ENCODE measurements at places on chromosomes 12 and 14. TPM values are rescaled to one million over a fixed set of nuclear protein-coding genes. Genes with fewer than 3 reads are reported as not detected.

HSPB8 gene
- total RNA-seq: 22.7 TPM

MUCL1 gene
- total RNA-seq: not detected

GUCY2C gene
- not detected for total RNA-seq

PHLDA1 gene
- total RNA-seq: 11.9 TPM

BBOF1 gene
- total RNA-seq: 2.9 TPM

DNA sequence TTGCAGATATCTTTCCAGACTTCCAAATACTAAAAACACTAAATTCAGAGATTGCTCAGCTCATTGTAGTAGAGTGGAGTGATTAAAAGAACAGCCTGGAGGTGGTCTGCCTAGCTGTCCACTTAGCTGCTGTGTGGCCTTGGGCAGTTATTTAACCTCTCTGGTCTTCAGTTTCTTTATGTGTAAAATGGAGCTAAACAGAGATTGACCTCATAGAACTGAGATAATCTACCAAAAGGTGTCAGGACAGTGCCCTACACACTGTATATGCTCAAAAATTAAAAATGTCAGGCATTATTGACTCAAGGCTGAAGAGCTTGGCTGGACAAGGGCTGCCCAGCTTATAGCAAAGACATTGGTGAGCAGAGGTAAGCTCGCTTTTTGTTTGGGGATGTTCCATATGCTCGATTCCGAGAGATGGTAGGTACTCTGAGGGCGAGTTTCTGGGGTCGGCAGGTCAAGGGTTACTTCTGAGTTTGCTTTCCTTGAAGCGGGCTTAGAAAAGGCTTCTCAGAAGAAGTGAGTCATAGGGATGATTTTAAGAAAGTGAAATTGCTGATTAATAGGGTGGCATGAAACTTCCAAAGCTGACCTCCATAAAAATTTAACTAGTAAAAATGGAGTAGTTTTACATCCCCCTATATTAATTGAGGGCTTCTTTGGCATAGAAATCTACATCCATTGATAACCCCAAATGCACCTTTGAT is 107.5 kb downstream of the GPATCH2L start:
- H3K36me3 ChIP-seq: no peaks in the 10 kb centered on the region

DNA sequence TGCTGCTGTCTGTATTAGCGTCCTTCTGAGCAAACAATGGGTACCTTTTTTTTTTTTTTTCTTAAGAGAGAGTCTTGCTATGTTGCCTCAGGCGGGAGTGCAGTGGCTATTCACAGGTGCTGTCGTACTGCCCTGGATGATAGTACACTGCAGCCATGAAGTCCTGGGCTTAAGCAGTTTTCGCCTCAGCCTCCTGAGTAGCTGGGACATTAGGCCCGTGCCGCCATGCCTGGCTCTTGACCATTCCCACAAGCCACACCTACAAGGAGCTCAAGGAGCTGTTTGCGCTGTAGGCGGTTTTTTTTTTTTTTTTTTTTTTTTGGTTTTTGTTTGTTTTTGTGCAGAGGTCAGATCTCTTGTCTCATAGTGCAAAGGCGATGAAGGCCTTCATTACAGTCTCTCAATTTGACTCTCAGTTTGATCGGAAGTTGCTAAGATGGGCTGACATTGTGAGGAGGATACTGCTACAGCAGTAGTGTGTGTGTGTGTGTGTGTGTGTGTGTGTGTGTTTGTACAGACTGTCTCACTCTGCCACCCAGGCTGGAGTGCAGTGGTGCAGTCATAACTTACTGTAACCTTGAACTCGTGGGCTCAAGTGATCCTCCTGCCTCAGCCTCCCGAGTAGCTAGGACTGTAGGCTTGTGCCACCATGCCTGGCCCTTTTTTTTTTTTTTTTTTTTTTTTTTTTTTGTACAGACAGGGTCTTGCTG is 34.2 kb downstream of the TRAF3 start:
- no peak overlapping the region for H3K4me3 ChIP-seq
- no peaks in the 10 kb centered on the region for H3K36me3 ChIP-seq

- H3K27me3 ChIP-seq: no peaks in the 10 kb centered on the region
- no peaks in the 10 kb centered on the region for H3K36me3 ChIP-seq
- no peak overlapping the region for H3K4me3 ChIP-seq
- DNase-seq: no peak
Measured at GRCh38 chr14:99391671-99392070, 89.0 kb downstream of the SETD3 start.

- no peak overlapping the region for H3K4me3 ChIP-seq
- no peaks in the 10 kb centered on the region for H3K4me1 ChIP-seq
- no peaks in the 10 kb centered on the region for H3K27me3 ChIP-seq
- peaks cover 8% of the 10 kb centered on the region for H3K36me3 ChIP-seq
Measured at GRCh38 chr14:102501751-102502315, 7.7 kb downstream of the ANKRD9 start.

- DNase-seq: no peak
- H3K27ac ChIP-seq: no peak overlapping the region
- H3K27me3 ChIP-seq: no peaks in the 10 kb centered on the region
- H3K36me3 ChIP-seq: no peaks in the 10 kb centered on the region
Measured at GRCh38 chr12:730550-730949, 21.8 kb upstream of the WNK1 start.

DNA sequence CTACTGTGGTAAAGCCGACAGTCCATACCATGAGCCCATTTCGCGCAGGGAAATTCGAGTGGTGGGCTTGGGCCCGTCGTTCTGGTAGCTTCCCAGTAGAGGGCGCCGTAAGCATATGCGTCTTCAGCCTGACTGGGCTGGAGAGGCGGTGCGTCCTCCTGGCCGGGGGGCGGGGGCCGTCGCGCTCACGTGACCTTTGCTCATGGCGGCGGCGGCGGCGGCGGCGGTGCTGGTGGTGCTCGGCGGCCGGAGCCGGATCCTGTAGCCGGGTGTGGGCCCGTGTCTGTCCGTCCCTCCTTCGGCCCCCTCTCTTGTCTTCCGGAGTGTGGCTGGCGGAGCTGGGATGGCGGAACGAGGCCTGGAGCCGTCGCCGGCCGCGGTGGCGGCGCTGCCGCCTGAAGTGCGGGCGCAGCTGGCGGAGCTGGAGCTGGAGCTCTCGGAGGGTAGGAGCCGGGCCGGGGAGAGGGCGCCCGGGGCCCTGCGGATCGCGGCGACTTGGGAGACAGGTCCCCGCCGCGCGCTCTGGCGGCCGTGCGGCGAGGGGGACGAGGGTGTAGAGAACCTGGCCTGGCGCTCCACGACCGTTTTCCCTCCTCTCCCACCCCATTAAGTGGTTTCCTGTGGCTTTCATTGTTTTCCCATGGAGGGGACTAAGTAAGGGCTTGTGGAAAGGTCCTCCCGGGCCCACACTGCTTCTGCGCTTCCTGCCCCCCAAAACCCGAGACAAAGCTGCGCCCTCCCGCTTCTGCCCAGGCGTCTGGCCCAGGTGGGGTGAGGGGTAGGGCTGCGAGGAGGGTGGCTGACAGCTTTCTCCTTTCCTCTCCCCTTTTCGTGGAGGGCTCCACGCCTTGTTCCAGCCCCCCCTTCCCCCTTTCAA is at the start of gene DIP2B:
Gene DIP2B, plus strand, starts transcription at position 188 of the 877 bp plus-strand sequence. Its CDS starts 156 bp downstream, at position 344.
- no peaks in the 10 kb centered on the region for H3K27me3 ChIP-seq
- H3K36me3 ChIP-seq: no peaks in the 10 kb centered on the region
- peaks cover 42% of the 10 kb centered on the region for H3K4me1 ChIP-seq
- peak; percentile 96 for DNase-seq
- H3K4me3 ChIP-seq: peak within 1 kb of the TSS; percentile 90
- peak within 1 kb of the TSS; percentile 91 for H3K27ac ChIP-seq

GRCh38 chr14:104293851-104294627 is 155.7 kb downstream of the KIF26A start:
- H3K4me1 ChIP-seq: peaks cover 20% of the 10 kb centered on the region
- no peaks in the 10 kb centered on the region for H3K36me3 ChIP-seq
- H3K4me3 ChIP-seq: no peak overlapping the region
- no peak overlapping the region for H3K27ac ChIP-seq

DNA sequence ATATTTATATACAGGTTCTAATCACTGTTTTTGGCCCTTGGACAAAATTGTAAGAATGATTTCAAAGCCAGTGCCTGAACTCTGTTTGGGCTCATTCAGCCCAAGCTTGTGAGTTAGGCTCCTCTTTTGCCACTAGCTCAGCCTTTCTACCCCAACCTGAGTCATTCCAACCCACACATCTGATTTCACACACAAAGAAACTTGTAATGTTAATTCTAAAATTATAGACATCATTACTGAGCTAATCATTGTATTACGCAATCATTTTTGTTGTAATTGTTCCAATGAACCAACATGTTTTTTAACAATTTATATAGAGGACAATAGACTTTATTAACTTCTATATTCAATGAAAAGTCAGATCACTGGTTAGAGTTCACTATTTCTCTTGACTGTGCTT is 441.1 kb downstream of the ETNK1 start:
- H3K4me1 ChIP-seq: no peaks in the 10 kb centered on the region
- H3K4me3 ChIP-seq: no peak overlapping the region
- H3K36me3 ChIP-seq: no peaks in the 10 kb centered on the region
- no peak for DNase-seq

GRCh38 chr14:51933191-51933590 is 56.2 kb upstream of the RTRAF start:
- no peak overlapping the region for H3K27ac ChIP-seq
- H3K4me1 ChIP-seq: no peaks in the 10 kb centered on the region
- no peaks in the 10 kb centered on the region for H3K36me3 ChIP-seq
- no peak for DNase-seq

DNA sequence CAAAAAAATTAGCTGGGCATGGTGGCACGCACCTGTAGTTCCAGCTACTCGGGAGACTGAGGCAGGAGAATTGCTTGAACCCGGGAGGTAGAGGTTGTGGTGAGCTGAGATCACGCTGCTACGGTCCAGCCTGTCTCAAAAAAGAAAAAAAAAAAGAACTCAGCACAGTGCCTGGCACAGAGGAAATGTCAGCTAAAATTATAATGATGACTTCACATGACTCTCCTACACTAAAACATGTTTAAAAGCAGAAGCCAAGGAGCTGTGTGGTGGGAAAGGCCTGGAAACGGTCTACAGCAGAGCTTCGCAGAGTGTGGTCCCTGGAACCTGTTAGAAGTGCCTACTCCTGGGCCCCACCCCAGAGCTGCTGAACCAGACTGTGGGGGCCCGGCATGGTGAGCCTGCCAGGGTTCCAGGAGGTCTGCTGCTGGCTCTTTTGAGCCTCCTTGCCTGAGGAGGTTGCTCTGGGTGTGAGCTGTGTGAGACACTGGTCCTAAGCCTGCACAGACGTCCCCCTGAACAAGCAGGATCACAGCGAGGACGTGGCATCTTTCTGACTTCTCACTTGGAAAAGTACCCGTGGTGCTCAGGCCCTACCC is 28.1 kb downstream of the TCHP start:
- peaks cover 55% of the 10 kb centered on the region for H3K4me1 ChIP-seq
- H3K4me3 ChIP-seq: no peak overlapping the region
- H3K27ac ChIP-seq: peak overlapping the region; percentile 68
- no peak for DNase-seq
- no peaks in the 10 kb centered on the region for H3K27me3 ChIP-seq

GRCh38 chr12:53973236-53974042 is 513 bp downstream of the HOXC11 start:
- H3K27me3 ChIP-seq: peaks cover 3% of the 10 kb centered on the region
- no peaks in the 10 kb centered on the region for H3K36me3 ChIP-seq
- H3K27ac ChIP-seq: no peak overlapping the region
- DNase-seq: no peak

DNA sequence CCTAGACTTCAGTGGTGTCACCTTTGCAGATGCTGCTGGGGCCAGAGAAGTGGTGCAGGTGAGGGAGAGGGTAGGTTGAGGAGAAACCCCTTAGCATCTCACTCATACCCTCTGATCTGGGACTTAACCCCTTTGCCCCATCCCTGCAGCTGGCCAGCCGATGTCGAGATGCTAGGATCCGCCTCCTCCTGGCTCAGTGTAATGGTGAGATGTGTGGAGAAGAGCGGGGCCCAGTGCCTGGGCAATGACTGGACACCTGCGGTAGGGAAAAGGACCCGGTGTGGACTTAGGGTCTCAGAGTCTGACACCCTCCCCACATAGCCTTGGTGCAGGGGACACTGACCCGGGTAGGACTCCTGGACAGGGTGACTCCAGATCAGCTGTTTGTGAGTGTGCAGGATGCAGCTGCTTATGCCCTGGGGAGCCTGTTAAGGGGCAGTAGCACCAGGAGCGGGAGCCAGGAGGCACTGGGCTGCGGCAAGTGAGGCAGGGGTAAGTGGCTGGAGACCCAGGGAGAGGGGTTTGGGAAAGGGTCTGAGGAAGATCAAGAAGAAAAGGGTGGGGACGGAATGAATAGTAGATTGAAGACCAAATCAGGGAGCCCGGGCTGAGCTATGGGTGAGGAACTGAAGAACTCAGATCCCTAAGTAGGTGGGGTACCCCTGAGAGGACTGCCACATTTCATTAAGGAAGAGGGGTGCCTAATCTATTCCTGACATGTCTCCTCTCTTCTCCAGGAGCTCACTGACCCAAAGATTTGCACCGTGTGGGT is 7.6 kb downstream of the B4GALNT1 start:
- H3K4me1 ChIP-seq: peaks cover 21% of the 10 kb centered on the region
- no peak overlapping the region for H3K4me3 ChIP-seq
- no peaks in the 10 kb centered on the region for H3K27me3 ChIP-seq
- no peak for DNase-seq

DNA sequence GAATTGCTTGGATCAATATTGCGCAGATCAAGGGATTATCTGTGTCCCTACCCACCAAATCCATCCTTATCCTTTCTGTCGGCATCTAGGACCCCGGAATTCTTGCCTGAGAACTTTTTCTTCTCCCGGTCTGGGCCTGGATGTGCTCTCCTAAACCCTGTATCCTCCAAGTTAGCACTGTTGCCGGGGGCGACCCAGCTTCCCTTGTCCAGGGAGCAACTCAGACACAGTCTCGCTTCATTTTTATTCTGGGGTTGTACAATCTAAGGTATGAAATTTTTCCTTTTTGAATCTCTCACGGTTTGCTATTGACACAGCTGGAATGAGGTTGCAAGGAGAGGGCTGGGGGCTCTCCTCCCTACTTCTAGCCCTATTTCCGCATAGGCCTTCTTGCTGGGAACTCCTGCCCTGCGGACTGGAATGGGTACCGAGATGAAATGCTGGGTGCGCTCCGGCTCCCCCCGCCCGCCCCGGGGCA is 403 bp upstream of the PNP start:
- H3K27me3 ChIP-seq: no peaks in the 10 kb centered on the region
- H3K27ac ChIP-seq: peak overlapping the region; percentile 87
- H3K36me3 ChIP-seq: no peaks in the 10 kb centered on the region
- DNase-seq: peak; percentile 32

GRCh38 chr12:10802587-10802986 is at the start of gene TAS2R7:
Gene TAS2R7 (minus strand): TSS chr12:10802627. CDS start chr12:10802570, 57 bp downstream.
- no peak within 1 kb of the TSS for H3K4me3 ChIP-seq
- H3K27me3 ChIP-seq: no peaks in the 10 kb centered on the region
- H3K4me1 ChIP-seq: no peaks in the 10 kb centered on the region
- H3K36me3 ChIP-seq: no peaks in the 10 kb centered on the region
- no peak within 1 kb of the TSS for H3K27ac ChIP-seq
- no peak for DNase-seq
